CD4-positive, CD25-positive, alpha-beta regulatory T cell (primary cell): ENCODE measurements at places on chromosomes 5 and 9.

- DNase-seq, result no peak
These were observed 154.5 kb downstream of the AOPEP start for GRCh38 chr9:94881023-94881422.

DNA sequence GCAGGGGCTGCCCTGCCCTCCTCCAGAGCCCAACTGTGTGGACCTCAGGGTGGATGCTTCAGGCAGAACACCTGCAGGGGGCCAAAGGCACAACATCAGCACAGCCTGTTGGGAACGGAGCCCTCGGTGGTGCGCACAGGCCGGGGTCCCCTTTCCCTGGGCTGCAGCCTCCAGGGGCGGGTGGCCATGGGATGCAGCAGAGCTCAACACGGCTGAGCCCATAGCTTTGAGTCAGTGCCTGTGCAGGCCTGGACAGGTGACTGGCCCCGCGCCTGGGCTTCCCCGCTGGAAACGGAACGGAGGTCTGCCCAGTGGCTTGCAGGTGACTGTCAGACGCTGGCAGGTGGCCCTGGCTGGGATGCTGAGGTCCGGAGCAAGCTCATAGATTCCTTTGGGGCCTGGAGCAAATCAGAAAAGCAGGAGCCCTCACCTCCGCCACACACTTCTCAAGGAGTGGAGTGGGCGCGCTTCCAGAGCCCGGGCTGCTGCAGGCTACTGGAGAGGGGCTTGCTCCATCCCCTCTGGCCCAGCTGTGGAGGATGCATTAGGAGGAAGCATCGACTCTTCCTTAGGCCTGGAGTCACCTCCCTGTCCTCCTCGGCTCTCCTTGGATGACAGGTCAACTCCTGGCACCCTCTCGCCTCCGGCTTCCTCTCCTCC lies 69.8 kb upstream of the RNU6ATAC start:
- no peak for DNase-seq

DNA sequence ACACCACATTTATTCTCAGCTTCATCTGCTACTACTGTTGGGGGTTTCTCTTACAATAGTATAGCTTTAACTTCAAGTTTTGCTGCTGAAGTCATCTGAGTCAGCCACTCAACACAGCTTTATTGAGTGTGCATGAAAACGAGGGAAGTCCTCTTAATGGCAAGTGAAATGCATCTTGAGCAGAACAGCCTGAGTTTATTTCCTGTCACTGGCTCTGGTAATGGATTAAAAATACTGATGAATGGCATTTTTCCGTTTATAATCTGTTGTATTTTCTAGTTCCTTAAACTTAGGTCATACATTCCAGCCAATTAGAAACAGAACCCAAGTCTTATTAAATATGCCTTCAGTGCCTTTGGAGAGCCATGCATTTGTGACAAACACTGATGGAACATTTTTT lies 238.6 kb downstream of the SLF1 start:
- DNase-seq, result no peak

DNA sequence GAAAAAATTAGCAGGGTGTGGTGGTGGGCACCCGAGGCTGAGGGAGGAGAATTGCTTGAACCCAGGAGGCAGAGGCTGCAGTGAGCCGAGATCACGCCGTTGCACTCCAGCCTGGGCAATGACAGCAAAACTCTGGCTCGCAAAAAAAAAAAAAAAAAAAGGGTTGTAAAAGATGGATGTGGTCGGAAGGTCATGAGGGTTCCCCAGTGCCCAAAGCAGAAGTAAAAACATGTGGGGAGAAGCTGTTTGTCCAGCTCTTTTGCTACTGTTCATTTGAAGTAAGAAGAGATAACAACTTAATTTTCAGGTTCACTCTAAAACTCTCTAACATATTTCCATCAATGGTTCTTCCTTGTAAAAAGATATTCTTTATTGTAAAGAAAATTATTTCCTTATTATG lies 57.1 kb upstream of the GOLPH3 start:
- no peak for DNase-seq

GRCh38 chr9:21119093-21119770 lies 22.4 kb downstream of the IFNW1 start:
- no peak for DNase-seq

- DNase-seq, result no peak
These were observed 255.9 kb downstream of the FSTL4 start for GRCh38 chr5:133356396-133356983.
